Activated CD8-positive, alpha-beta memory T cell treated with anti-CD3 and anti-CD28 coated beads for 1 hour (primary cell): ENCODE measurements at places on chromosomes 6 and 20.

DNA sequence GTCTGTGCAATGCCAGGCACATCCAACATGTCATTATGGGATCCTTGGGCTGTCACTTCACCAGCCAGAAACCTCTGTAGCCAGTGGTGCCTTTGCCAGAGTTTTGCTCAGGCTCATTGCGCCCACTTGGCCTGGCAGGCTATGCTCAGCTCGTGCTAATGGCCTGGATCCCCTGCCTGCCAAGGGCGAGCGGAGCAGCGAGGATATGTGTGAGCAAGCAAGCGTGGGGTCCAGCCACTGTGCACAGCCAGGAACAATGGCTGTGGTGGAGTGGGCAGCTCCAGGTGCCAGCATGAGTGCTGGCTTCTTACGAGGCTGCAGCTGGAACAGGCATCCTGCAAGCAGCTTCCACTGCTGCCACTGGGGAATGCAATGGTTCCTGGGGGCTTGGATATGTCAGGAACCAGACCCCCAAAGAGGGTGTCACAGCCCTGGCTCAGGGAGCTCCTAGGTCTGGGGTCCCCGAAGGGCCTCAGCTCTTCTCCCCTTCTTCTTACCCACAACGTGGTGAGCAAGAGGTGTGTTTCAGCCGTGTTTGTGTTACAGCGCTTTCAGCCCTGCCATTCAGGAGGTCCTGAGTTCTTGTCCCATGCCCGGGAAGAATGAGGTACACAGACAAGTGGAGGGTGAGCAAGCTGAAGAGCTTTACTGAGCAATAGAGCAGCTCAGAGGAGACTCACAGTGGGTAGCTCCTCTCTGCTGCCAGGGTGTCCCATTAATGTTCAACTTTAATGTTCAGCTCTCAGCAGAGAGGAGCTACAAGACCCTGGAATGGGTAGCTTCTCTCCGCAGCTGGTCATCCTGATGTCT, 22.3 kb upstream of the TOP1 start:
- DNase-seq = no peak

GRCh38 chr6:127538750-127539264, 19.7 kb upstream of the MTCL3 start:
- no peak for DNase-seq

DNA sequence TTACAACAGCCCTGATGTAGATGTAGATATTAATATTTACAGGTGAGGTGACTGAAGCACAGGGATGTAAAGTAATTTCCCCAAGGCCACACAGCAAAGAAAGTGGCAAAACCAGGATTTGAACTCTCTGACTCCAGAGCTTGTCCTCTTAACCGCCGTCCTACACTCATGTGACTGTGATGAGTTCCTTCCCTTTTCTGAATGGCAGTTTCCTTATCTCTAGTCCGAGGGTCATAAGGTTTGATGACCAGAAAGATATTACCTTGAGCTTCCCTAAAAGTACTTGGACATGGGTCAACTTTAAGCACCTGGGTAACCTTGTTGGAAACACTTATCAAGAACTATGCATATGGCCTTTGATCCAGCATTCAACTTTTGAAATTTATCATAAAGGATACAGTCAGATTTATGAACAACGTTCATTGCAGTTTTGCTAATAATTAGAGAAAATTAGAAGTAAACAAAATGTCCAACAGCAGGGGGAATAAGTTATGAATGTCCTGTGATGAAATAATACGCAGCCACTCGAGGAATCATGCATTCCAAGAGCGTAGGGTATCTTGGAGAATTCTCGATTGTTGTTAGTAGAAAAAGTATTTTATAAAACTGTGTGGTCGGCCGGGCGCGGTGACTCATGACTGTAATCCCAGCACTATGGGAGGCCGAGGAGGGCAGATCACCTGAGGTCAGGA, 2.3 kb upstream of the TLDC2 start:
- DNase-seq = no peak

- DNase-seq = no peak
These were observed 101.5 kb downstream of the ZFP64 start for GRCh38 chr20:52090035-52090434.

DNA sequence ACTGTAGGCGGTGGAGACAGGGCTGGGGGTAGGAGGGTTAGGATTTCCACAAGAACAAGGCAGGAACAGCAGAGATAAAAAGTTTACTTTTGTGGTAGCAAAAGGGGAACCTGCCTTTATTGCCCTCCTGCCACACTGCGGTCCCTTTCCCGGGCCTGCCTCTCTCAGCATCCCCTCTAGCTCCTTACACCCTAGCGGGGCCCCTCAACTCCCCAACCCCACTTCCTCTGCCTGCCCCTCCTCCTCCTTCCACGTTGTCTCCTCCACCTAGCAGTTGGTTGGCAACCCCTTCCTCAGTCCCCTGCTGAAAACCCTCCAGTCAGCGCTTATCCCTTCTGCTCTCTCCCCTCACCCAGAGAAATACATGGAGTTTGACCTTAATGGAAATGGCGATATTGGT, 714 bp downstream of the AIF1 start:
- no peak for DNase-seq

GRCh38 chr20:15346657-15347280, 1009.4 kb upstream of the FLRT3 start:
- DNase-seq = no peak

GRCh38 chr6:102655823-102656222, 1262.3 kb downstream of the GRIK2 start:
- DNase-seq = no peak

DNA sequence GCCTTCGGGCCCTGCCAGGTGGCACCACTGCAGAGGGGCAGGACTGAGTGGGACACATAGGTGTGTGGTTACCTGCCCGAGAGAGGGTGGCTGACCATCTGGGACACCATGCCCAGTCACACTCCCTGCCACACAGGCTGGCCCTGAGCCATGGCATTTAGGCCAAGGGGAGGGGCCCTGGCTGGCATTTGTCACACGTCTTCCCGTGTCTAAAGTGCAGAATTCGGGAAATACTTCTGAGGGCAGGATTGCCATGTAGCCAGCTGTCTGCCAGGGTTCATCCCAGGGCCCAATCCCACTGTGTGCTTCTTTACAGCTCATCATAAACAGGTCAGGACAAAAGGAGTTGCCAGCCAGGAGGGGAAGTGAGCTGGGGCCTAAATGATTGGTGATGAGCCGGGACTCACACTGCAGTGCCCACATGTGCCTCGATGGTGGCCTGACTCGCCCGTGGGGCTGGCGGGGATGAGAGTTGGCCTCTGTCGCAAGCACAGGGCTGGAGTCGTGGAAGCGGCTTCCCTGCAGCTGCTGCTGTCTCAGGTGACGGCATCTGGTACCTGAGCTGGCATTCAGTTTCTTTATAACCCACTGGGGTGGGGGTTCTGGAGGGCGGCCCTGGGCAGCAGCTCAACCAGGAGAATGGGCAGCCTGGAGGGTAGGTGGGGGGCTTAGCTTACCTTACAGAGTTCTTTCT, 5.9 kb upstream of the UNC93A start:
- no peak for DNase-seq

- DNase-seq = no peak
These were observed 3.9 kb downstream of the FOXQ1 start for GRCh38 chr6:1315560-1316386.

DNA sequence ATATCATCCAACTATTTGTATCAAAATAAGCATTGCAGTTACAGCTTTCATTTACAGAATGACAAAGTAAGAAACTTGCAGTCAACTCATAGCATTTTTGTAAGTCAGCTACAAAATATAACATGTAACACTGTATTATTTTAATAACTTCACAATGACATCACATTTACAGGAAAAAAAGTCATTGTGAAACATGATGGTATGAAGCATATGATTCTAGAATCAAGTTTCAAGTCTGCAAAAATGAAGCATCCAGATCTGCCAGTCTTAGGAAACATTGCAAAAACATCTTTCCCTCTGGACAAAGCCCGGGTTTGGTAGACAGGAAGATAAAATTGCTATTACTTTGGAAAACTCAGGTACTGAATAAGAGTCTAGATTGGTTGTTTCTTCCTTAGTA, 263.9 kb upstream of the NT5E start:
- no peak for DNase-seq

DNA sequence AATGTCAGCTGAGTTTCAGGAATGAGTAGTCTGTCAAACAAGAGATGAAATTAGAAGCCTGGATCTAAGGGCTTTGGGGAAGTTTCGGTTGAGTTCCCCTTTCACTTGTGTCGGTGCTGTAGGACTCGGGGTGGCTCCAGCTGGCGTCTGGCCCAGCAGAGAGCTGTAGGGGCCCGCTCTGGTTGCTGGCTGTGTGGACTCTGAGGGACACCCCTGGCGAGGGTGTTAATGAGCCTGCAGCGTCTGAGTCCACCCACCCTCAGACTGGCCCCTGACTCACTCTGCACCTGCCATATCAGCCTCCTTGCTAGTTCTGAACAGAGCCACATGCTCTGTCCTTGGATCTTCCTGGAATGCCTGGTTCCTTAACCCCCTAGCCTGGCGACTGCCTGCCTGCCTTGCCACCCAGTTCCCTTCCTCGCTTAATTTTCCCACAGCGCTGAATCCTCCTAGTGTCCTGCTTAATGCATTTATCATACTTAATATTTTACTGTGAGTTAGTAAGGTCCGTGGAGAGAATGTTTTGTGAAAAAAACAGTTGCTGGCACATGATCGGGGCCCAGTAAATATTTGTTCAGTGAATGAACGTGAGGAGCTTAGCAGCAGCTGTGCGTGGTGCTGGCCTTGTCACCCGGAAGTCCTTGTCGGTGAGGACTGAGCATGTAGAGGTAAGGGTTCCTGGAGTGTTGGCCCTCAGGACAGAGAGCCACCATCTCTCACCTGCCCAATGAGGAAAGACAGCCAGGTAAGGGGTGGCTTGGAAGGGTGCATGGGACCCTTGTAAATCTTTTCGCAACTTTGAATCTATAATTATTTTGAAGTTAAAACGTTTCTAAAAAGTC, 1.6 kb downstream of the DNAJC5 start:
- no peak for DNase-seq

- no peak for DNase-seq
These were observed 38.5 kb downstream of the TBC1D7 start for GRCh38 chr6:13289789-13290318.

DNA sequence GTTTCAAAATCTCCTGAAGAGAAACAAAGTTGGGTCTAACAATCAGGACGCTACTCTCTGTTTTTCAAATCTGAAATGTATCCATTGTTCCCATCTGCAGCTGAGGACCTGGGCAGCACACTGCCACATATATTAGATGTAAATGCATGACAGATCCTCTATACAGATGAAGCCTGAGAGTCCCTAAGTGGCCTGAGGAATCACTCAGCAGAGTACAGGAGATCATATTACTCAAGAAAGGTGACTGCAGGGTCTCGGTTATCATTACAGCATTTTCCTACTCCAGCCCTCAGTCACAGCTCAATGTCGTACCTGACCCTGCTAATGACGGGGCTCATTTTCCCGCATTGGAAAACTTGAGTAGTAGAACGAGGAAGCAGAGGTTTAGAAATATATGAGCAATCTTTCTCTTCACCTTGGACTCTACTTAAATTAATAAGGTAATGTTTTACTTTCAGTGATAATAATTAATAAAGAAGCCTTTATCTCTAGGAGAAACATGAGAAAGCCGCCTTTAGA, 256.2 kb upstream of the IRAK1BP1 start:
- no peak for DNase-seq

DNA sequence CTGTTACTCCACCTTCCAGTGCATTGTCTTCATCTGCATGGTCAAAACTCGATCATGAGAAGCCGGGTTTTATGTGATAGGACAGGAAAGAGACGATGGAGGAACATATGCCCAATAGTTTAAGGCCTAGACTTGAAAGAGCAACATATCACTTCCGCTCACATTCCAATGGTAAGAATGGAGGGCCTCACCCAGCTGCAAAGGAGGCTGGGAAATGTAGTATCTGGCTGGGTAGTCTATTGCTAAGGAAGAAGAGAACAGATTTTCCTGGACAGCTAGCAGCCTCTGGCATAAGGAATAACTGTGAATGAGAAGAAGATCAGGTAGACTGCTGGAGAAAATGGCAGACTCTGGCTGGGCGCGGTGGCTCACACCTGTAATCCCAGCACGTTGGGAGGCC, 19.2 kb downstream of the FITM2 start:
- no peak for DNase-seq

DNA sequence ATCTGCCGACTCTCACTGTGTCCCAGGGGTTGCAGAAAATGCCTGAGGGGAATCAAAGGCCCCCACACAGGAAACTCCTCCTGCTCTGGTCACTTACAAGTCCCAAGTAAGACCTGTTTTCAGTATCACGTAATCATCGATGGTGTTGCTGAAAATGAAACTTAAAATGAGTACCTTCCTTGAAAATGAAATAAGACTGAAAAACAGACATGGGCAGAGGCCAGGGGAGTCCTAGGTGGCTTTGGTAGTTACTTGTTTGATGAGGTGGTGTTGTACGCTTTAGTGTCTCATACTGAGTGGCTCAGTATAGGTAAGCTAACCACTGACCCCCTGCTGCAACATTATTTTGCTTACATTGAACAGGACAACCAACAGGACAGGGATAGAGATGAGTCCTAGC, 43.0 kb upstream of the SYNCRIP start:
- no peak for DNase-seq

- DNase-seq = no peak
These were observed 32.2 kb downstream of the ADA start for GRCh38 chr20:44619294-44619693.

DNA sequence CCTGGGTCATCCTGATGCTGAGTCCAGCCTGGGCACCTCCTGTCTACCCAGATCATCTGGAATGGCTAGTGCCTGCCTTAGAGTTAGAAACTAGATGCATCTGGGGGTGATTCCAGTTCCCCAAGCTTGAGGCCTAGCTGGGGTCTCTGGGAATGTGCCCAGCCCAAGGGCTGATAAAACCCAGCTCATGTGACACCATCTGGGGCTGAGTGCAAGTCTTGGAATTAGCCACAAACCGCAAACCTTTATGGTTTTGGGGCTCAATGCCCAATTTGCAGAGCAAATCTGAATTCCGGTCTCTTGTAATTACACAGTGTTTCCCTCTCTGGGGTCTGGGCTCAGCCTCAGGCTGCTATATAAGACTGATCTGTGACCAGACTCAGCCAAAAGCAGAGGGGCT, at the start of gene BPIFB4:
Gene BPIFB4, plus strand, starts transcription at position 385 of the 400 bp plus-strand sequence. CDS start 1,884 bp downstream, outside the sequence.
- DNase-seq = no peak

DNA sequence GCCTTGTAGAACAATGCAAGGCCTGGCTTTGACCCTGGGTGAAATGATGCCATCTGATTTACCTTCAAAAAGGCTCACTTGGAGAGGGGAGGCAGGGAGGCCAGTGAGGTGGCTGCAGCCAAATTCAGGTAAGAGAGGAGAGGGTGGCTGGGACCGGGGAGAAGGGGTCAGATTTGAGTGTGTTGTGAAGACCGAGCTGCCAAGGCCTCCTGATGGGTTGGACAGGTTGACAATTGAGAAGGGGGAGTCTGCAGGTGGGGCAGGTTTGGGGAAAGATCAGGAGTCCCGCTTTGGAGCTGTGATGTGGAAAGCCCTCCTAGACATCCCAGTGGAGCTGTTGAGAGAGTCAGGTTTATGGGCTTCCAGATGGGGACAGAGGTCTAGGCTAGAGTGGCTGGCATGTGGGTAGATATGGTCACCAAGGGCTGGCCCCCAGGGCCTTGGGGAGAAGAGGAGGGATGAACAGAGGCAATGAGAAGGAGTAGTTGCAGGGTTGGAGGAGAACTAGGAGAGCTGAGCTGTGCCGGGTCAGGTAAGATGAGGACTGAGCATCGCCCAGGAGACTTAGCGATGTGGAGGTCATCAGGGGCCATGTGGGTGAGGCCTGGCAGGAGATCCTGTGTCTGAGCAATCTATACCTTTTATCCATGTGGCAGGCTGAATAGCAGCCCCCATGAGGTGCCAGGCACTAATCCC, 70.5 kb upstream of the TOX2 start:
- DNase-seq = no peak

GRCh38 chr20:34965051-34965450, 9.4 kb downstream of the MYH7B start:
- no peak for DNase-seq

GRCh38 chr6:43789447-43789846, 19.4 kb downstream of the VEGFA start:
- no peak for DNase-seq
